Left colon (tissue), 2 donors: ENCODE measurements at places on chromosomes 4 and X. TPM values are rescaled to one million over a fixed set of nuclear protein-coding genes. Genes with fewer than 3 reads are reported as not detected.

Gene FAM241A
- 1.6 TPM for total RNA-seq

Gene ADH1C
- total RNA-seq, result 373 TPM

Gene UGT2B15
- 85.7 TPM for total RNA-seq

Gene CSAG2
- not detected for total RNA-seq

Gene GPRIN3
- 16.6 TPM for total RNA-seq

Gene GC
- total RNA-seq, result not detected

Gene SCML1
- 10.6 TPM for total RNA-seq

Gene SLC34A2
- total RNA-seq, result not detected

Gene PRDM8
- 2.3 TPM for total RNA-seq

Gene HCCS
- 40.8 TPM for total RNA-seq

Gene FHDC1
- 14.9 TPM for total RNA-seq

Gene ADAMTS3
- total RNA-seq, result 0.12 TPM

Gene CLDN22
- not detected for total RNA-seq

Gene SERPINA7
- not detected for total RNA-seq

Gene IGFBP7
- total RNA-seq, result 98.0 TPM

Gene UTP3
- 18.4 TPM for total RNA-seq

Gene EFHC2
- 2.1 TPM for total RNA-seq

Gene AFM
- not detected for total RNA-seq

Gene CT55
- not detected for total RNA-seq

Gene GPR50
- total RNA-seq, result not detected

Gene NXF2
- total RNA-seq, result not detected

Gene MAPK10
- 3.4 TPM for total RNA-seq

Gene VCX3A
- not detected for total RNA-seq

Gene ARFIP1
- 55.6 TPM for total RNA-seq

Gene FAM184B
- total RNA-seq, result 0.39 TPM

Gene ZBED1
- total RNA-seq, result 56.3 TPM

Gene CENPVL1
- total RNA-seq, result not detected

Gene GRID2
- total RNA-seq, result not detected

Gene IL2
- total RNA-seq, result not detected

Gene WAS
- 2.4 TPM for total RNA-seq

Gene SH2D1A
- total RNA-seq, result not detected

Gene HHIP
- total RNA-seq, result 6.1 TPM

Gene SOD3
- total RNA-seq, result 28.2 TPM

Gene UBA6
- total RNA-seq, result 54.7 TPM

Gene UGT2B11
- 0.50 TPM for total RNA-seq

Gene ASB12
- total RNA-seq, result 0.34 TPM

Gene VSIG4
- total RNA-seq, result 15.4 TPM
